Mucosa of descending colon (tissue), 3 donors: ENCODE measurements at places on chromosomes 11 and 22.

GRCh38 chr22:33126881-33127280, 68.7 kb upstream of the SYN3 start:
- no peak for DNase-seq

DNA sequence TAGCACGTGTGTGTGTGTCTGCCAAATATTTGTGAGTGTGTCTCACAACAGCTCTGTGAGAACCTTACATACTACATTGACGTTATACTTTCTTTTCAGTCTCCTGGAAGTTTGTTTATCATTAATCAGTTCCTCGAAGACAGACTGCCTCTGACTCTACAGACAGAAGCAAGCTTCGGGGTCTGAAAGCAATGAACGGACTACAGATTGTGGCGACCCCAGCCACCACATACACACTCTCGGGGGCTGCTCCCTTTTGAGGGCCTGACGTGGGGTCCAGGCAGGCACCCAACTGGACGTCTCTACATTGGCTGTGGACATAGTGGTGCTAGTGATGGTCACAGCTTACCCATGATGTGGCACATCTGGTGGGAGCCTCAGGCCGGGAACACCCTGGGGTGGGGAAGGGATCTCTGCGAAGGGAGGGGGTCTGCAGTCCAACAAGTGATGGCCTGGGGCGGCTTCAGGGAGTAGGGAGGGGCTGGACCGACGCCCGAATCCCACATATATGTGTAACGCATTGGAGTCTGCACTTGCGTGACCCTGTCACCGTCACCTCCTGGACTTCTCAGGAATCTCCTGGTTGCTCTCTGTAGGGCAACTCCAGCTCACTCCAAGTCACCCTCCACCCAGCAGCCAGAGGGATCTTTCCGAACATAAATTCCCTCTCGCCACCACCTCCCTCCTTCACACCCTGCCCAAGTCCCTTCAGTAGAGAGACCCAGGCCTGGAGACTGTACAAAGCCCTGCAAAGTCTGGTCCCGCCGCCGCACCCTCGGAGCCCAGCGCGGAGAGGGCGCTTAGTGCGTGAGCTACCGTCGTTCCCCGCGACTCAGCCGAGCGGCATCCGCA, 30.4 kb upstream of the TRIM29 start:
- DNase-seq = no peak

DNA sequence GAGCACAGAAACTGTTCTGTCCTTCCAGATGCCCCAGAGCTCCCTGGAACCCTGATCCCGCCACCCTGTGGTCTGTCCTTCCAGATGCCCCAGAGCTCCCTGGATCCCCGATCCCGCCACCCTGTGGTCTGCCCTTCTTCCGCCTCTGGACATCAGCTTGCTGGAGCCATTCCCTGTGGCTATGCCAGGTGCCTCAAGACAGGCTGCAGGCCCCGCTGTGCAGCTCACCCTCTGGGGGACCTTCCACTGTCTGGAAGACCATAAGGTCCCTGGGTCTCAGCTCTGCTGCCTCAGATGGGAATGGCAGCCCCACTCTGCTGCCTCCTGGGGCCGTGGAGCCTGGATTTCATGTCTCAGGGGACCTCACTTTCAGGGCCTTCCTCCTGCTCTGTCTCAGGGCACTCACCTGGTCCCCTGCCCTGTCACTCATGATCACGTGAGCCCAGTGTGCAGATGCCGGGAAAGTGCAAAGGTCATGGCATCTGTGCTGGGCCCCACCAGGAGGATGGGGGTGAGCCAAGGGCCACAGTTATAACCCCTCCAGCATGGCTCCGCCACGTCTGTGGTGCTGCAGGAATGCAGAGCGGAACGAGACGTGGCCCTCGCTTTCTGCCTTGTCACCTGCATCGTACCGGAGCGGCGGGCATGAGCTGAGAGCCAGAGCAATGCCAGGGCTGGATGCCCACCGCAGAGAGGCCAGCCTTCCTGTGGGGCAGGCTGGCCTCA, 1520.7 kb downstream of the BRD1 start:
- no peak for DNase-seq

- no peak for DNase-seq
Observed at GRCh38 chr11:86446163-86446923, 71.7 kb downstream of the CCDC81 start.

- DNase-seq = no peak
Observed at GRCh38 chr11:94563176-94563847, 3.9 kb upstream of the PIWIL4 start.

DNA sequence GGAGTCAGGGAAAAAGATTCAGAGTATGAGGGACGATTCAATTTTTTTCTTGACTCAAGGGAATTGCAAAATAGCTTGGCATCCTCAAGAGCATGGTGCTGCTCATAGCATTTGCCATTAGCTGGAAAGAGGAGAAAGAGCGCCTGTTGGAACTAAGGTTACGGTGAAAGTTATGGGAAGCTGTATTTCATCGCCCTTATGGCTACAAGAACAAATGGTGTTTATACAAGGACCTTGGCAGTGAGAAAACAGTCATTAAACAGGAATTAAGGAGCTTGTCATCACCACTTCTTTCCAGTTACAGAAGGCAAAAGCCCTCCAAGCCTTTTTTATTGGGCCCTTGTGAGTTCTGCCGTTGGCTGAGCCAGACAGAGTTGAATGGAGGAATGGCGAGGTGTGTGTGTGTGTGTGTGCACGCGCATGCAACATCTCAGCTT, 74.2 kb downstream of the ALX4 start:
- no peak for DNase-seq

DNA sequence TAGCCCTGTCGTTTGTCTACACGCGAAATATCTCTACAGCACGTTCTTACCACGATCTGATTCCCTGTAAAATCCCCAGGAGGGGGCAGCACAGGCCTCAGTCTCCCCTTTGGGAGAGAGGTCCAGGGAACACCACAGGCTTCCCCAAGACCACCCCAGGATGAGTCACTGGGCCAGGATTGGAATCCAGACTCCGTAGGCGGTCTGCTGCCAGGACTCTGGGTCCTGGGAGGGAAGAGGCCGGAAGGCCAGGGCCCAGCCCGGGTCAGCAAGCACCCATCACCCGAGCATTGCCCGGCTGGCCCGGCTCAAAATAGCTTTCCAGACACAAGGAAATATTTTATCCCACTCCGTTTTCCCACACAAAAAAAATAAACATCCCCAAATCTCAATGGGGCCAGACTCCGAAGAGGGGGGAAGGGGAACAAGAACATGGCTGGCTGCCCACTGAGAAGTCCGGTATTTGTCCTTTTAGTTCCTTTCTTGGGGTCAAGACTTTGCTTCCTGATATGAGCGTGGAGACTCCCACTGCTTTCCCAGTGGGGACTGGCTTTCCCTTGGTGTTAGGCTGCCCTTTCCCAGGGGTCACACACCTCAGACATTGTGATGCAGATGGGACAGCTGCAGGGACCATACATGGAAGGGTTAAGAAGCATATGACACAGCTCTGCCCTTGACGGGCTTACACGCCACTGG, 91.3 kb downstream of the LRRC32 start:
- no peak for DNase-seq

DNA sequence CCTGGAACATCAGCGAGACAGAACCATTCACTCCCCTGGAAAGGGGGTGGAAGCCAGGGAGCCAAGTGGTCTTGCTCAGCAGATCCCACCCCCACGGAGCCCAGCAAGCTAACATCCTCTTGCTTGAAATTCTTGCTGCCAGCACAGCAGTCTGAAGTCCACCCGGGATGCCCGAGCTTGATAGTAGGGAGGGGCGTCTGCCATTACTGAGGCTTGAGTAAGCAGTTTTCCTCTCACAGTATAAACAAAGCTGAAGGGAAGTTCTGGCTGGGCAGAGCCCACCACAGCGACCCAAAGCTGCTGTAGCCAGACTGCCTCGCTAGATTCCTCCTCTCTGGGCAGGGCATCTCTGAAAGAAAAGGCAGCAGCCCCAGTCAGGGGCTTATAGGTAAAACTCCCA, 764.8 kb upstream of the LUZP2 start:
- no peak for DNase-seq

DNA sequence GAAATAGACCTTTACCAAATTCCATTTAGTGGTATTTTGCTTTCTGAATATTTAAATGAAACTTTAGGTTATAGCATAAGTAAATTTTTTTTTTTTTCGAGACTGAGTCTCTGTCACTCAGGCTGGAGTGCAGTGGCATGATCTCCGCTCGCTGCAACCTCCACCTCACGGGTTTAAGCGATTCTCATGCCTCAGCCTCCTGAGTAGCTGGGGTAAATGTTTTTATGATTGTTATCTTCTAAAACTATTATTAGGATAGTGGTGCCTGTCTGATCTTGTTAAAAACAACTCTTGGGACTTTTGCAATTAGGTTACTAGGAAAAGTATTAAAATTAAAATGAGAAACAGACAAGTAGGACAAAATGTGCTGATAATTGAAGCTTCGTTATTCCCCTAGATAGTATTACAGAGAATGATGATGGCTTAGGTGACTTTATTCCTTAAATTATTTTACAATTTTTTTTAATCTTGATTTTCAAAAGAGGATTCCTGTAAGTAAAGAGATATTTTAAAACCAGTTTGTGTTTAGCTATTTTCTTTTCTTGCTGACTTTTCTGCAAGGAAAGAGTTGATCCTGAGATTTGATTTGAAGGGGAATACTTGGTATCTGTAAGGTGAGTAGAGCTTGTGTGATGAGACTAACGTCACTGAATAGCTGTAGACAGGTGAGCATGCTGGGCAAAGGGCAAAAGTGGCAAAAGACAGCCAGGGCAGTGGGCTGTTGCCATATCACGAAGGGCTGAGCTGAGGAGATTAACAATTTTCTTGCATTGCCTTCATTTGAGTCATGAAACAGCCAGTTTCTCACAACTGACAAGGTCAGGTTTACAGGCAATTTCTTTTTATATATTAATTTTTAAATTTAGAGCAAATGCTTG, 20.8 kb downstream of the CRKL start:
- no peak for DNase-seq

GRCh38 chr22:24803064-24803542, 2.9 kb upstream of the SGSM1 start:
- DNase-seq = no peak

- no peak for DNase-seq
Observed at GRCh38 chr11:73171436-73172161, 29.5 kb upstream of the FCHSD2 start.

- no peak for DNase-seq
Observed at GRCh38 chr11:131710511-131710910, 340.1 kb downstream of the NTM start.

GRCh38 chr11:6623391-6624363, 4.5 kb upstream of the TPP1 start:
- no peak for DNase-seq

DNA sequence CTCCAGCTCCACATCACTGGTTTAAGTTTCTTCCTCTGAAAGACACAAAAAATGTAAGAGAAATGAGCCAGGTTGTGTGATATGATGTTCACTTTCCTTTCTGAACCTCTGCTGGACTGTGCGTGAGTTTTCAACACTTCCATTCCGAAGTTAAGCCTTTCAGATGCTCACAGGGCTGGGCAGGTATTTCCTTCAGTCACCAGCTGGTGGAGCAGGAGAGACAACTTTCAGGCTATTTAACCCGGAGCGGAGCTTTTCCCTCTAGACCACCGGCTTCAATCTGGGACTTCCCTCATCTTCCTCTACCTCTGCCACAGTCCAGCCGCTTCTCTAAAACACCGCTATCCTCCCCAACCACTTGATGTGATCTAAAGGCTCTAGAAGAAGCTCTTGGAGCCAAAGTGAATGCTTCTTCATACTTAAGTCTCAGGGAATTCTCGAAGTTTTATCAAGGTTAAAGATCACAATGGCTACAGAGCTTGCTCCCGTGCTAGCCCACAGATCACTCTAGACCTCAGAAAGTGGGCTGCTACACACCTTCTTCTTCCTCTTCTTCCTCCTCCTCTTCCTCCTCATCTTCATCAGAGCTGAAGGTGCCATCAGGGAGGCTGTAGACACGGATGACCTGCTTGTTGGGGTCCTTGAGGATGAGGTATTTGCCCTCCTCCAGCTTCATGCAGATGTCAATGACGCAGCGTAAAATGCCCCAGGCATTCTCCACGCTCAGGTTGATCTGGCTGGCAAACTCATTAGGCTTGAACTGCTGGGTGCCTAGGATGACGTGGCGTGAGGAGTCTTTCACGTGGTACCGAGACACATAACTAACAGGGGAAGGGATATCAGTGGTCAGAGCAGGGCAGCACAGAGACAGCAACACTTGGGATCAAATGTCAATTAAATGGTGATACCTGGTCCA, 4.4 kb upstream of the FOXRED2 start:
- DNase-seq = no peak

GRCh38 chr11:74956397-74957015, 7.4 kb downstream of the SPCS2 start:
- no peak for DNase-seq

DNA sequence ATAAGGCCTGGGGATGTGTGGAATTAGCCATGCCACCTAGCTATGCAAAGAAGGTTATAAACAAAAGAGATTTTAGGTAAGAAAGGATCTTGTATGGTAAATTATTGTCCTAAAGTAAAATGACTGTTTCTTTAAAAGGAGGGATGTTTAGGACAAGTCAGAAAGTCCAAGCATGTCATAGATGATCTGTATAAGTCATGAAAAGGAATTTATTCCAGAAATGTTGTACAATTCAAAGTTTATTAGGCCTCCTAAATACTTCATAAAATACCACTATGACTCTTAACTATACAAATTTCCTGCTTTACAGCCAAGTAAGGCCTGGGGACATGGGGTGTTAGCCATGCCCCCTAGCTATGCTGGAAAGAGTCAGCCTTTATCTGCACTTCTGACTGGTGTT, 22.7 kb downstream of the OR5A2 start:
- DNase-seq = no peak

DNA sequence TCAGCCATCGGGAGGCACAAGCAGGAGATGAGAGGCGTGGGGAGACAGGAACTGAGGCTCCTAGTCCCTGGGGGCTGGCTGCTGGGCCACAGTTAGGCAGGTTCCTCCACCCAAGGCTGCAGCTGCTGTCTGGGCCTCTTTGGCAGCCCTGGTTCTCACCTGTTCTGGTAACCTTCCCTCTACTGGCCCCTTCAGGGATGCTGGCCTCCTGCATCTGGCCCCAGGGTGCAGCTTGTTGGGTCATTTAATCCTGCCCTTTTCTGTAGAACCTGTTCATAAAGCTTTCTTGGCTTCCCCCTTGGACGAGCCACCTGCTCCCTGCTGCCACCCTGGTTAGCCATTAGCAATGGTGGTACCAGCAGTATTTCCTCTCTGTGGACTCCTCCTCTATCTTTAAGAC, 5.5 kb downstream of the USH1C start:
- no peak for DNase-seq

DNA sequence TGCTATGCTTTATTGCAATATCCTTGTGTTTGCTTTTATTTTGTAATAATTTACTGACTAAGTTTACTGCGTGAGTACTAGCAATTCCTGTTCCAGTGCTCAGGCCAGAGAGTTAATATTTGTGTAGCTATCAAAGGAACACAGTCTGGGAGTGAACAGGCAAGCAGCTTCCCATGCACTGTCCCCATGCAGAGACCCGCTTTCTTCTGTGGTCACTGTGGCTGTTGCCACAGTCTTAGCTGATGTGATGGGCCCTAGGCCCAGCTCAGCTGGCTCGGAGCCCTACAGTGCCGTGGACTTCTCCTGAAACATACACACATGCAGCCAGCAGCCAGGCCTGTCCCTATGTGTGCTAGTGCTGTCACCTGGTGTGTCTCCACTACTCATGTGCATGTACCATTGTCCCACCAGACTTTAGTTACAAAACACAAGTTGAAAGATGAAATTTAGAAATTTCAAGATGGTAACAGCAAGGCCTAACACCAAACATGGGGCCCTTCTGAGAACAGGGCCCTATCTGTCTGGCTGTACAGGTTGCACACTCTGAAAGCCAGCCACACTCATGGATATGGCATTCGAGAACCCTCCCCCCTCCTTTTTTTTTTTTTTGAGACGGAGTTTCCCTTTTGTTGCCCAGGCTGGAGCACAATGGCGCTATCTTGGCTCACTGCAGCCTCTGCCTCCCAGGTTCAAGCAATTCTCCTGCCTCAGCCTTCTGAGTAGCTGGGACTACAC, 12.3 kb upstream of the SCUBE2 start:
- DNase-seq = no peak

- no peak for DNase-seq
Observed at GRCh38 chr11:18452927-18453326, 2.7 kb upstream of the LDHAL6A start.
